ENCODE measurements at places on chromosomes 4 and X. TPM values are rescaled to one million over a fixed set of nuclear protein-coding genes. Genes with fewer than 3 reads are reported as not detected.

The ADGRL3 gene
- not detected for total RNA-seq

The FATE1 gene
- total RNA-seq = not detected

The GPR119 gene
- total RNA-seq = not detected

The C4orf46 gene
- 34.8 TPM for total RNA-seq

The SOD3 gene
- not detected for total RNA-seq

The FGFR3 gene
- 0.29 TPM for total RNA-seq

The CXCL6 gene
- total RNA-seq = 2.9 TPM

The PITX2 gene
- total RNA-seq = not detected
